ENCODE measurements at places on chromosomes 12 and 14. TPM values are rescaled to one million over a fixed set of nuclear protein-coding genes. Genes with fewer than 3 reads are reported as not detected.

- DNase-seq, result no peak
Observed at GRCh38 chr14:23816371-23816770, 137.2 kb upstream of the DHRS4 start.

DNA sequence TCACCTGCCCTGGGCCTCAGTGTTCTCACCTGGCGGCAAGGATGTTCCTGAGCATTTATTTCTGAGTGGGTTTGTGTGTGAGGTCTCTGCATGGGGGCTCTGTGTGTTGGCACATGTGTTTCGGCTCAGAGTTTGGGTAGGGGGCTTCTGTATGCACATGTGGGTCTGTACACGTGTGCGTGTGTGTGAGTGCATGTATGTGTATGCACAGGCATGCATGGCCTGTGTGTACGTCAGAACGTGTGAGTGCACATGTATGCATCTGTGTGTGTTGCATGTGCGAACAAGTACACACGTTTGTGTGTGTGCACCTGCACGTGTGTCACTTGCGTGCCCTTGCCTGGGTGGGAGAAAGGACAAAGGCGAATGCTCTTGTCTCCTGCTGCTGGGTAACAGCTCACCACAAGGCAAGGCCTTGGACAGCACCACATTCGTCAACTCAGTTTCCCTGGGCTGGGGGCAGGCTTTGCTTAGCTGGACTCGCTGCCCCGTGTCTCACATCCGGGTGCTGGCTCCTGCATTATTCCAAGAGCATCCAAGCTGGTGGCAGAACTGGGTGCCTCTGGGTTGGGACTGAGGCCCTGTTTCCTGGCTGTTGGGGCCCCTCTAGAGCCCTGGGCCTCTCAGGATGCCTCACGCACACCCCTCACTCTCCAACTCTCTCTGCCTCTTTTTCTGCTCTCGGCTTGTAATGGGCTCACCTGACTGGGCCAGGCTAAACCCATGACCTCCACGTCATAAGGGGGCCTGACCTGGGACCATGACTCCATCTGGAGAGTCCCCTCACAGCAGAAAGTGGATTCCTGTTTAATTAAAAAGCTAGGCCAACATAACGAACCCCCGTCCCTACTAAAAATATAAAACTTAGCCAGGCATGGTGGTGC, 153.6 kb upstream of the C14orf180 start:
- DNase-seq, result no peak

KRT82 gene
- not detected for total RNA-seq

SLC38A6 gene
- 40.9 TPM for total RNA-seq

GRCh38 chr12:98067795-98068194, 447.6 kb upstream of the TMPO start:
- no peak for DNase-seq

GRCh38 chr12:49170924-49171323, 18.0 kb downstream of the TUBA1A start:
- DNase-seq, result no peak

LIN7A gene
- 2.6 TPM for total RNA-seq

GPRC5D gene
- not detected for total RNA-seq

NR1H4 gene
- total RNA-seq, result 0.15 TPM

DNA sequence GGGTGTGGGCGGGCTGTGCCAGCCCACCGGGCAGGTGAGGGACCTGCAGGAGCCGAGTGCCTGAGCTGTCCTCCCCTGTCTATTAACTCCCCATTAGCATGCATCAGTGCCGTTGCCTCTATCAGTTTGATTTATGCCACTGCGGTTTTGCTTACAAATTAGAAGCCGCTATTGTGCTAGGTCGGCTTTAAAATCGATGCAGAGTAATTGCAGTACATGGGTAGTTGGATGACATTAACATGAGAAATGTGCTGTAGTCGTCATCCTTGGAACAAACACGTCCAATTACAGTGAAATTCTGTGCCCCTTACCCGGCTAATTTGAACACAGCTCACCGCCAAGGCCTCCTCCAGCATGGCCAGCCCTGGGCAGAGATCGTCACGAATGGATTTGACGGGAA, 145.8 kb downstream of the TSPAN9 start:
- no peak for DNase-seq

DNA sequence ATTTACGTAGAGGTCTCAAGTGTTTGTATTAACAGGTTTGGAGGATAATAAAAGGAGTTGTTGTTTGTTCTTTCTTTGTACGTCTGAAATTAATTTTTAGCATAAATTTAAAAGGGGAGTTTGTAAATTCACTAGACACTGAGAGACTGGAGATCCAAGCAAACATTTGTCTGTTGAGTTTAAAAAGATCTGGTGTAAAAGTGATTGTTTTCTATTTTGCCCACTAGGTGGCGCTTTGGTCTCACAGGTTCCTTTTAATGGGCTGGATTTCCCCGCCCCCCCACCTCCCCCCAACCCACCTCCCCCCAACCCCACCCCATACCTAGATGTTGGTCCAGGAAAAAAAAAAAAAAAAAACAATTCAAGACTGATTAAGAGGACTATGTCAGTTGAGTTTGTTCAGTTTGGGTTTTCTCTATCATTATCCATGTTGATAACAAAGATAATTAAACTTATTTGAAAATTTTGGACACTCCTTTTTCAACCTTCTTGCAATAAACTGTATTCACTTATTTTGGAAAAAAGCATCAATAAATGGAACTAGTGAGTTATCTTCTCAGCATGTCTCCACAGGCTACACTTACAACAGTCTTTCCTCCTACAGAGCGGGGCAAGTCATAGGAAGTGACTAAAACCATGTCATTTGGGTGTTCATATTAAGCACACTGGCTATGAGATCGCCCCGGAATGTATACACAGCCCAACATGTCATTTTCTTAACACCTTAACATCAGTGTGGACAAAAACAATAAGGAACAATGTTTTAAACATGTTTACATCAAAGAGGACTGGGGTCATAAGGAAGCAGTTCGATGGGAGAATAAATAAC, 841.1 kb downstream of the NRXN3 start:
- no peak for DNase-seq

DNA sequence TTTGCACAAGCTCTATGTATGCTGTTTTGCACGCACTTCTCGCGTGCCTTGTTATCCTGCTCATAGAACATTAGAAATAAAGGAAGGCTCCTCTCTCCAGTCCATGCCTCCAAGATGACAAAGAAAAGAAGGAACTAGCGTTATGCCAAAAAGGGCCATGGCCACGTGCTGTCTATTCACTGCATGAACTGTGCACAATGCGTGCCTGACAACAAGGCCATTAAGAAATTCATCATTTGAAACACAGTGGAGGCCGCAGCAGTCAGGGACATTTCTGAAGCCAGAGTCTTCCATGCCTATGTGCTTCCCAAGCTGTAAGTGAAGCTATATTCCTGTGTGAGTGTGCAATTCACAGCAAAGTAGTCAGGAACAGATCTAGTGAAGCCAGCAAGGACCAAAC, 22.2 kb upstream of the PRMT8 start:
- no peak for DNase-seq

GRCh38 chr14:23300687-23301223, 1.9 kb downstream of the PPP1R3E start:
- DNase-seq, result no peak

GRCh38 chr14:54627219-54627539, 60.3 kb downstream of the SAMD4A start:
- no peak for DNase-seq

PRB2 gene
- not detected for total RNA-seq

- no peak for DNase-seq
Observed at GRCh38 chr12:109493090-109493489, 15.7 kb downstream of the UBE3B start.

- DNase-seq, result no peak
Observed at GRCh38 chr14:91509878-91510170, 286 bp downstream of the PPP4R3A start.

LYZ gene
- not detected for total RNA-seq

GRCh38 chr14:76089575-76089974, 62.1 kb upstream of the GPATCH2L start:
- no peak for DNase-seq

SLCO1B3 gene
- not detected for total RNA-seq

CAPZA3 gene
- total RNA-seq, result not detected

FITM1 gene
- total RNA-seq, result not detected

IQSEC3 gene
- total RNA-seq, result 0.18 TPM

- no peak for DNase-seq
Observed at GRCh38 chr12:2054091-2055018, 1.6 kb downstream of the CACNA1C start.

SINHCAF gene
- 93.2 TPM for total RNA-seq

HOXC11 gene
- total RNA-seq, result 0.23 TPM

DEPDC4 gene
- total RNA-seq, result 0.41 TPM

GRCh38 chr14:103121121-103121845, 2.0 kb upstream of the TNFAIP2 start:
- DNase-seq, result no peak

- DNase-seq, result no peak
Observed at GRCh38 chr14:63800083-63800482, 52.7 kb upstream of the SYNE2 start.

DNA sequence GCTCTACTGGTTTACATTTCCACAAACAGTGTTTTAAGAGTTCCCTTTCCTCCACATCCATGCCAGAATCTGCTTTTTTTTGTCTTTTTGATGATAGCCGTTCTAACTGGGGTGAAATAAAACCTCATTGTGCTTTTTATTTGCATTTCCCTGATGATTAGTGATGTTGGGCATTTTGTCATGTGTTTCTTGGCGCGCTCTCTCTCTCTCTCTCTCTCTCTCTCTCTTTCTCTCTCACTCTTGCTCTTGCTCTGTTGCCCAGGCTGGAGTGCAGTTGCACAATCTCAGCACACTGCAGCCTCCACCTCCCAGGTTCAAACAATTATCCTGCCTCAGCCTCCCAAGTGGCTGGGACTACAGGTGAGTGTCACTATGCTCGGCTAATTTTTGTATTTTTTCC, 9.6 kb upstream of the MIS18BP1 start:
- DNase-seq, result no peak

DNA sequence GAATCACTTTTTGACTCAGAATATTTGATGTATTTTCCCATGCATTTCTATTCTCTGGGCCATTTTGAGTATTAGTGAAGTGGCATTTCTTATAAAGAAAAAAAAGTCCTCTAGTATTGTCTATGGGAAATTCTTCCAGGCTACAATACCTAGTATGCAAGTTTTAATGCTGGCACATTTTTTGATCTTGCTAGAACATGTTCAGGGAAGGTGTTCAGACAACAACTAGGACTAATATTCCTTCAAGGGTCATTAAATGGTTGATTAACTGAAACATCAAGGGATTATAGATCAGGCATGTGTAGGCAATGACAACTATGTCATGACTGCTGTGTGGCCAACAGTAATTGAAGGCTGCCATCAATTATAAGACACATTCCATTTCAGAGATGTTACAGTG, 7.7 kb downstream of the CCDC184 start:
- no peak for DNase-seq

STAC3 gene
- total RNA-seq, result 0.58 TPM

DNA sequence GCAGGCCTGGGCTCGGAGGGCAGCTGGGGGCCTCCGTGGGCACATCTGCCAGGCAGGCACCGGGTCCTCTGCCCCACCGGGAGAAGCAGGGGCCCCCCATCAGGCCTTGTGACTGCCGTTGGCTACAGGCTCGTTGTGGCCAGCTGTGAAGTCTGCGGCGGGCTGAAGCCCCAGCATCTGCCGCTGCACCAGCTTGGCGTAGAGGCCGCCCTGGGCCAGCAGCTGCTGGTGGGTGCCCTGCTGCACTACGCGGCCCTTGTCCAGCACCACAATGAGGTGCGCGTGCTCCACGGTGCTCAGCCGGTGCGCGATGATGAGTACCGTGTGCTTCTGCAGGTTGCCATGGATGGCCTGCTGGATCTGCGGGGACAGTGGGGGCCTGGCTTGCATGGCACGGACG, 33.9 kb upstream of the VPS37B start:
- DNase-seq, result no peak

GRCh38 chr12:56996793-56997545, 9.4 kb downstream of the ZBTB39 start:
- DNase-seq, result no peak

GRCh38 chr12:75577812-75578211, 66.4 kb upstream of the KRR1 start:
- DNase-seq, result no peak

GRCh38 chr12:78628491-78629100, 236.0 kb upstream of the SYT1 start:
- DNase-seq, result no peak

GRCh38 chr12:5556033-5556614, 124.2 kb downstream of the NTF3 start:
- DNase-seq, result no peak

Data from glomerular endothelial cell (primary cell).